ENCODE measurements at places on chromosomes 11 and 22.

GRCh38 chr22:28562324-28562723 is 117.3 kb downstream of the TTC28 start:
- no peak for DNase-seq

DNA sequence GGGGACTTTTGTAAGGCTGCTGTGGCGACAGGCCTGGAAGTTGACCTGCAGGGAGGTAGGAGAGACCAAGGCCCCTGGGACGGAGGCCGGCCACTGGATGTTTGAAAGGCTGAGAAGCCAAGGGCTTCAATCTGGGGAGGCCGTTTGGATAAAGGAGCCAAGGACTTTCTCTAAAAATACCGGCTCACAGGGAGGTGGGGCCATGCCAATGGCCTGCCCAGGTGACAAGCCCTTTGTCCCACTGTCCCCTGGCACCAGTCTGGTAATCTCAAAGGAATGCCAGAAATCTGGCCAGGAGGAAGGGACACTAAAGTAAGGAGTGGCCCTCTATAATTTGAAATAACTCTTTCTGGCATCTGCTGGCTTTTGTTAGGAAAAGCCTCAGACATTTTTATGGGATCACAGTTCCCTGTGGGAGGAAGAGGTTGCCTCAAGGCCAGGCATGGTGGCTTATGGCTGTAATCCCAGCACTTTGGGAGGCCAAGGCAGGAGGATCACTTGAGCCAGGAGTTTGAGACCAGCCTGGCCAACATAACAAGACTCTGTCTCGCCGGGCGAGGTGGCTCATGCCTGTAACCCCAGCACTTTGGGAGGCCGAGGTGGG is 1.9 kb upstream of the CHKA start:
- DNase-seq: no peak

- DNase-seq: no peak
Measured at GRCh38 chr22:35344956-35345690, 35.8 kb upstream of the HMOX1 start.

GRCh38 chr11:131670876-131671275 is 300.5 kb downstream of the NTM start:
- DNase-seq: no peak

GRCh38 chr22:17950651-17951214 is 73.6 kb downstream of the MICAL3 start:
- no peak for DNase-seq

All from stimulated activated CD4-positive, alpha-beta T cell treated with anti-CD3 and anti-CD28 coated beads, Interleukin-12 subunit alpha, Interleukin-12 subunit beta, amount 100 ng/mL, for 24 hours (primary cell).